ENCODE measurements at places on chromosomes 16 and 17.

DNA sequence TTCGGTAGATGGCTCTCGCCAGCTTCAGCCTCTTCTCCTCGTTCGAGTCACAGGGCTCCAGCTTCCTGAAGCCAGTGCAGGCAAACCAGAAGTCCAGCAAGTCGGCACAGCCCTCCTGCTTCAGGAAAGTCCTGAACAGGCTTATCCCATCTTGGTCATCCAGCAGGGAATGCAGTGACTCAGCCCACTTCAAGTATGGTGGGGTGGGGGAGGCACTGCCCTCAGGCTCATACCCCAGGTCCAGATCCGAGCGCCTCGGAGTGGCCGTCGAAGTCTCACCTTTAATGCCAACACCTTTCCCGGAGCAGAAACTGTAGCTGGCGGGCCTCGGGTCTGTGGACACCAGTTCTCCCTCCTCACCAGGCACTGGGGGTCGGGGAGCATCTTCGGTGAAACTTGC lies 5.9 kb downstream of the AXIN1 start:
- DNase-seq, result no peak

DNA sequence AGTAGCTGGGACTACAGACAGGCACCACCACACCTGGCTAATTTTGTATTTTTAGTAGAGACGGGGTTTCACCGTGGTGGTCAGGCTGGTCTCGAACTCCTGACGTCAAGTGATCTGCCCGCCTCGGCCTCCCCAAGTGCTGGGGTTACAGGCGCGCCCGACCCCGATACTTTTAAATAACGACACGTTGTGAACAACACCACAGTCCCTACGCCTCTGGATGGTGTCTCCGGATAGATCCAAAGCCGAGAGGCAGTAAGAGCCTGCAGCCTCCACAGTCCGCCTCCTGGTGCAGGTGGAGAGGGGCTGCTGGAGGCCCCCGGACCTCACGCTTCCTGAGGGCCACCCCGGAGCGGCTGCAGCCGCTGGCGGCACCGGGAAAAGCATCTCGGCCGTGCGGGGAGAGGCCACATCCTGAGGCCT lies 741 bp upstream of the TLCD3A start:
- DNase-seq, result no peak

- DNase-seq, result no peak
These were observed 50.8 kb upstream of the ENDOV start for GRCh38 chr17:80364091-80364691.

- no peak for DNase-seq
These were observed 62.2 kb upstream of the CHMP6 start for GRCh38 chr17:80929449-80929848.

DNA sequence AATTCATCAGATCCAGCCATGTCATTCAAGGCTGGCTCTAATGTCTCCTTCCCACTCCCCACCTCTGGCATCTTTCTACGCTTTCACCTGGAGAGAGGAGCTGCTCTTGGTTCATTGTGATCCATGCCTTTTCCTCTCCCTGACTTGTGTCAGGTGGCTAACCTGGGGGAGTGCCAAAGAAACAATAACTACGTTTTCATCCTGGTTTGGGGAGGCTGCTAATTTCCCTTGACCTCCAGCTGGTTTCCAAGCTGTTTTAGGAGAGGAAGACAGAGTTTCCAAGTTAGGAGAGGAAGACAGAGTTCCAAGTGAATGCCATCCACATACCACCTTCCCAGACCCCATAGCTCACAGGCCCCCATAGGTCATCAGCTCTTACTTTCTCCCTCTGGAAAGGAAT lies 40.0 kb upstream of the HLF start:
- no peak for DNase-seq

GRCh38 chr17:29590411-29591145 lies 1.1 kb upstream of the GIT1 start:
- no peak for DNase-seq

- peak; percentile 87 for DNase-seq
These were observed 11.4 kb downstream of the GGA3 start for GRCh38 chr17:75250009-75250471.

DNA sequence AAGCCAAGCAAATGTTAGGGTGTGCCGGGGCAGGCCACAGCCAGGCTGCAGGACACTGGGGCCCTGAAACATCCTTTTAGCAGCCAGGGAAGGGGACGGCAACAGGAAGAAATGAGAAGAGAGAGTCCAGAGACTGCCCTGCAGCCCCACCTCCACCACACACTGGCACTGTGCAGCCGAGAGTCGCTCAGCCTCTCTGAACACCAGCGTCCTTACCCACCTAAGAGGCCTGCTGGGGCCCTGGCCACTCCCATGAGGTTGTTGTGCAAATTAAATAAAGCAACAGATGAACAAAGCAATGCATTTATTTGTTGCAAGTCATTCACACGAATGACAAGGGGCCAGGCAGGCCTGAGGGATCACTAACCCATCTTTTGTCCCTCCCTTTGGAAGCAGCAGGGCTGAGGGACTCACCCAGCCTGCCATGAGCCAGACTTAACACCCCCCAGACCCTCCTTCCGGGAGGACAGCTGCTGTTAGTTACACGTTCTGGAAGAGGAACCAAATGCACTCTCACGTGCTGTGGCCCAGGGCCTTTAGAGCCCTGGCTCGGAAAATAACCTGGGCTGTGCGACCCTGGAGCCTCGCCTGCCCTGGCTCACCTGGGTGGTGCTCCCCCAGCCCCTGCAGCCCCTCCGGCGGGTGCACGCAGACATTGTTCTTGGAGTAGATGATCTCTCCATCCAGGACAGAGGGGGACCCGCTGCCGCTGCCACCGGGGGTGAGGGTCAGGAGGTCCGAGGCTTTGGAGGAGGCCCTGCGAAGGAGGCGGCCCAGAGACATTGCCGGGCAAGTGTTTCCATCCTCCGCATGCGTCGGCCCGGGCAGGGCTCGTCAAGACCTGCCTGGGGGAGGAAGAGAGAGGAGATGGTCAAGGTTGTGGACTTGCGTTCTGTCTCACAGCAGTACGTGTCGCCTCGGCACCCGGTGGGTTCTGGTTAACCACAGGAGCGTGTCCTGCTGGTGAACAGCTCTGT lies 22.6 kb downstream of the TBC1D16 start:
- no peak for DNase-seq

GRCh38 chr16:54488729-54489128 lies 202.1 kb upstream of the IRX3 start:
- no peak for DNase-seq

- DNase-seq, result no peak
These were observed 11.4 kb upstream of the C1QL1 start for GRCh38 chr17:44979426-44979995.

DNA sequence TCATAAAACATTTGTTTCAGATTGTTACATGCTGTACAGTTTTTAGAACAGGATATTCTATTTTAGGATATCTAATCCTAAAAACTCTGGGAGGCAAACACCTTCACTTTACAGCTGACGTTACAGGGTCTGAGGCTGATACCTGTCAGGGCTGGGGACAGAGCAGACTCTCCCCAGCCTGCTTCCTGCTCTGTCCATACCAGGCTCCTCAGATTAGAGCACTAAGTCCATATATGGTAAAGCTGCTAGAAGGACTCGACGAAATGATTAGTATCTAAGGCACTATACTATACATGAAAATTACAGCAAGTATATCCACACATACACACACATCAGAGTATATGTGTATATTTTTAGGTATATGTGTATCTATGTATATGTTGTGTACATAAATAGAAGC lies 125.2 kb downstream of the ZFHX3 start:
- no peak for DNase-seq

GRCh38 chr16:16019488-16019887 lies 70.1 kb downstream of the ABCC1 start:
- no peak for DNase-seq

GRCh38 chr17:73713136-73713535 lies 68.9 kb upstream of the SDK2 start:
- DNase-seq, result no peak

DNA sequence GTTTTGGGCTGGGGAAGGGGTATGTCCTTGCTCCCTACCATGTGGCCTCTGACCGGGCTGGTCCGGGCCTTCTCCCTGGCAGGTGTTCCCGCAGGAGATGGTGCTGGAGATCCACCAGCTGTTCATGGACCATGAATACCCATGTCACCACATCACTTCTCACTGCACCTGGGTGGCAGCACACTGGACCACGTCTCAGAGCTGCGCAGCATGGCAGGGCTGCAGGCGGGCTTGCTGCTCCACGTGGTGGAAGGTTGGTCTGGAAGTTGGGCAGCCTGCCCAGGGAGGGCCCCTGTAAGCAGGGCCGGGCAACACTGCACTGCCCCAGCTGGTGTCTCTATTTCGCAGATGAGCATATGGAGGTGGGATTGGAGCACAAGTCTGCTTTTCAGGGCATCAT lies 169.5 kb upstream of the ZNF267 start:
- no peak for DNase-seq

DNA sequence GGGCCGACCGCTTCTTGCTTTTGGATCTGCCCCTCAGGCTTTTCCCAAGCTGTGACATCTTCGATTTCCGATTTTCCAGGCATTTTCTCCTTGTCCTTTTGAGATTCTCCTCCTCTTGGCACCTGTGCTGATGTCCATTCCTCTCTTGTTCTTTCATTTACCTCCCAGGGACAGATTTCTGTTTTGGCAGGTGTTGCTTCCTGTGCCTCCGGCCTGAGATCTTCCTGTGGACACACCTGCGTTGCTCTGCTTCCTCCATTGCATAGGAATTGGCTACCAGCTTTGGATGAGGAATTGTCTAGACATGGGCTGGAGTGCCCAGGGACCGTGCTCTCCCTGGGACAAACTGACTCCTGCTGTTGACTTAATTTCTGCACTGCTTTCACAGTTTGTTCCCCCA lies 15.1 kb downstream of the GPR179 start:
- no peak for DNase-seq

DNA sequence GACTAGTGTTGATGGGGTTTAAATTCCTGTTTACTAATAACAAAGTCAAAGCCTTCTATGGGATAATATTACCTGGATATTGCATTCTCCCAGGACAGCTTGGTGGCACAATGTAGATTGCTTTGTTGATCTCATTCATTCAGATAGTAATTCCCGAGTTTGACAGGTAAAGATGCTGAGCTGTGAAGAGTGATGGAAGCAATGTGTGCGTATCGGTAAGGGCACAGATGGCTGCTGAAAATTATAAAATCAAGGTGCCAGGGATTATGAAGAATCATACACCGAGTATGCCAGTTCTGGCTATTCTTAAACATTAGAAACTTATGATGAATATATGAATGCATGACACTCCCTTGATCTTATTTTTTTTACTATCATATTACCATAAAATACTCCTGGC lies 100.6 kb upstream of the CNTNAP4 start:
- DNase-seq, result no peak

DNA sequence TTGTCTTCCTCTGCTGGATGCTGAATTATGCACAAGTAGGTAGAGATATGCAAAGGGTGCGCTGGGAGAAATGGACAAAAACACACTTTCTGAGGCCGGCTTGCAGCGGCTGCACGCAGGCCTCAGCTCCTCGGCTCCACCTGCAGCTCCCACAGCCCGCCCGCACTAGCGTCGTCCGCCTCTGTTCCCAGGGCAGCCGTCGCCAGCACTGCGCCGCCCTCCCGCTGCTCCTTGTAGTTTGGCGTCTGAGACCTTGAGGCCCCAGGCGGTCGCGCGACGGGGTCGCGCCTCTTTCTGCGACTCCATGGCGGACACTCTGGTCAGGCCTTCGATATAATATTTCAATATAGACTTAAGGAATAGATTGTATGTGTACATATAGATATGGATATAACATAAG lies 24.8 kb downstream of the SLFN12 start:
- DNase-seq, result no peak

All from stimulated activated CD4-positive, alpha-beta T cell treated with anti-CD3 and anti-CD28 coated beads, Interleukin-4, amount 100 ng/mL, for 24 hours (primary cell).